ENCODE measurements at places on chromosomes 2 and 18.

- DNase-seq: no peak
Observed at GRCh38 chr2:27962006-27962405, 71.5 kb downstream of the BABAM2 start.

DNA sequence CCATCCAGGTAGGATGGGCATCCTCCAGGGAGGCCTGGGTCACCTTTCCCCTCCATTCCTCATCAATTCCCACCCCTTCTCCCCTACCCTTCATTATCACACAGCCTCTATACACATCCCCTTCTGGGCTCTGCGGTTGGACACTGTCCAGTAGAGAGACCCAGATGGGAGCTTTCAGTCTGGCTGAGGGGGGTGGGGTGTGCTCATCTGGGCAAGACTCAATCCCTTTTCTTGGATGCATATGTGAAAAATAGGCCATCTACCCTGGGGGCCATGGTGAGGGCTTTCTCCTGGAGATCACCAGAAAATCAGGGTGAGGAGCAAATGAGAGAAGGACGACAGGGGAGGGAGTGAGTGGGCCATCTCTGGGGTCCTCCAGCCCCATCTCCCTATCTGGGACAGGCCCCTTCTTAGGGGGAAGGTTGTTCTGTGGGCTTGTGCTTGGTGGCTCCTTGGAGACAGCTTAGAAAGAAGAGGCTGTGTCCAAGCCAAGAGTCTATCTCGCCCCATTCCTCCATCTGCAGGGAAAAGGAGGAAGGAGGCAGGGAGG lies 160.1 kb downstream of the DYSF start:
- DNase-seq: no peak

- DNase-seq: no peak
Observed at GRCh38 chr2:38064801-38065501, 11.0 kb downstream of the CYP1B1 start.

GRCh38 chr2:98293931-98294687 lies 52.1 kb upstream of the CNGA3 start:
- DNase-seq: no peak

- no peak for DNase-seq
Observed at GRCh38 chr2:235127931-235128330, 176.1 kb downstream of the SH3BP4 start.

DNA sequence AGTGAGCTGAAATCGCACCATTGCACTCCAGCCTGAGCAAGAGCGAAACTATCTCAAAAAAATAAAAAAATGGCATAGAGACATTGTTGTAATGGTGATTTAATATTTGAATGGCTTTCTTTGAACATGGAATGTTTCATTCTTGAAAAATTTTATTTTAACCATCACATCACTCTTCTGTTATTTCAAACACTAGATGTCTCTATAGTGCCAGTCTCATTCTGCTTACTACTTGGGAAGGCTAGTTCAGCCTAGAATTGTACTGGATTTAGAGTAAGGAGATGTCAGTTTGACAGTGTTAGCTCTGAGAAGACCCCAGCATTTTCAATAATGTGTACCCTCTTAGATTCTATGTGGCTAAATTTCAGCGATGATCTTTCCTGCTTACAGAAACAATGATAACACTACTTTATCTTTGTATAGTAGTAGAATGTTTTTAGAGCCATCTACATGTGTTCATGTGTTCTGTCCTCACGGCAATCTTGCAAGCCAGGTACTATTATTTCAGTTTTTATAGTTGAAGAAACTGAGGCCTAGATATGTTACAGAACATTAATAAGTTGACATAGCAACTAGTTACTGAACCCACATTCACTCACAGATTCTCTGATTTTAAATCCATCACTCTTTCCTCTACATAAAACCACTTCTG lies 142.9 kb upstream of the ZSWIM2 start:
- no peak for DNase-seq

GRCh38 chr2:9311488-9311887 lies 104.9 kb downstream of the ASAP2 start:
- DNase-seq: no peak

DNA sequence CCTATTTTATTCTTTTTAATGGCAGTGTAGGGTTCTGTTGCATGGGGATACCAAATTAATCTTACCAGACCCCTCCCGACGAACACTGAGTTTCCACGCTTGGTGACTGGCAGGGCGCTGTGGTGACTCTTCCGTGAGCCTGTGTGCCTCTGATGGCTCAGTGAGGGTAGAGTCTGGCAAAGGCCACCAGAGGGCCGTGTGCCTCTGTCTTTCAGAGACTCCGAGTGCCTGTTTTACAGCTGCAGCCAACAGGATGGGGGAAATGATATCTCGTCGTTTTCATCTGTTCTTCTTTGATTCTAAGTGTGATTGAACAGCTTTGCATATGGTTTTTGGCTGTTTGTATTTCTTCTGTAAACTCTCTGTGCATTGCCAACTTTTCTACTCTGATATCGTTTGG lies 99.8 kb downstream of the ZNF236 start:
- DNase-seq: no peak

- DNase-seq: no peak
Observed at GRCh38 chr2:19851116-19851695, 50.6 kb downstream of the TTC32 start.

GRCh38 chr18:13872932-13873331 lies 42.4 kb downstream of the MC2R start:
- no peak for DNase-seq

DNA sequence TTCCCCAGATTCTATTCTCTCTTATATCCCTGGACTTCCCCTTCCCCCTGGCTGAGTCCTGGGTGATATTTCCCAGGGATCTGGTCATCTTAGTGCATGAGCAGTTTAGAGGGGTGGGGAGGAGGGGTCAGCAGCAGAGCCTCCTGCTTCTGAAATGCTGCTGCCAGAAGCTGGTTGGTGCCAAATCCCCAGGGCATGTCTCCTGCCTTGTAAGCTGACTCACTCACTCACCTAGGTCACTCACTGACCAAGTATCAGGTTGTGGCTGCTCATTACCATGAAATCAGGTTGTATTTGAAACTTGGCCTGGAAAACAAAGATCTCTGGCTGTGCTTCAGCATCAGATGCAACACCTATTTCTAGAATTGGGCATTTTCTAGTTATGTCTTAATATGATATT lies 14.3 kb downstream of the GPR39 start:
- no peak for DNase-seq

GRCh38 chr2:10132596-10132995 lies 10.1 kb downstream of the RRM2 start:
- no peak for DNase-seq

GRCh38 chr2:72378753-72379348 lies 231.2 kb upstream of the CYP26B1 start:
- no peak for DNase-seq

- DNase-seq: no peak
Observed at GRCh38 chr2:235827585-235827992, 333.7 kb downstream of the AGAP1 start.

DNA sequence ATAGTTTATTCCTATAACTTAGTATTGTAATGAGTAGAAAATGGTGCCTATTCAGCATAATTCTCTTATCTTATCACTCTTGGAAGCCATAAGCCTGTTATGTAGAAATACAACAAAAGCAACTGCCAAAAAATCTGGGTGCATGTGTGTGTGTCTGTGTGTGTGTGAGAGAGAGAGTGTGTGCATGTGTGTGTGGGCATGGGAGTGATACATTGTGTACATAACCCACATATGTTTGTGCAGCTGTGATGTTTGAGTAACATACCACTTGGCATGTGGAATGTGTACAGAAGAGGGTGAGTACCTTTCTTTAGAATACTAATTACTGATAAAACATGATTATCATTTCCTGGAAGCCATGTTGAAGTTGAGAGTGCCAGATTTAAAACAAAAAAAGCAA lies 642.3 kb upstream of the SYT4 start:
- no peak for DNase-seq

- DNase-seq: no peak
Observed at GRCh38 chr2:221931251-221931991, 359.3 kb upstream of the EPHA4 start.

GRCh38 chr2:133416736-133417135 lies 151.5 kb downstream of the NCKAP5 start:
- DNase-seq: no peak

DNA sequence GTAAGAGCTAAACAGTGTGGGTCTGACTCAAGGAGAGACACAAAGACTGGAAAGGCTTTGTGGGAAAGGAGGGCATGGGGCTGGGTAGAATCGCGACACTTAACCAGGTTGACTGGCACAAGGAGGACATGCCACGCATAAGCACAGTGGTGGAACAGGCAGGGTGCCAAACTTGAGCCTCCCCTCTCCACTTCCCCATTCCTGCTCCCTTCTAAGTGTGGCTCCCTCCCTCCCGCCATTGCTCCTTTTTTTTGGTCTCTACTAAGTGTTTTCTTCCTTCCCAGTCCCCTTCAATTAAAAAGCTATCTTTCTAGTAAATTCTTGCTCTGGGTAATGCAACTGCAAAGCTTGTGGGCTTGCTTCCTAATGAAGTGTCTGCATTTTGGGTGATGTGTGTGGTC lies 40.3 kb upstream of the ZFP36L2 start:
- DNase-seq: no peak

- no peak for DNase-seq
Observed at GRCh38 chr18:58055890-58056558, 12.0 kb downstream of the NEDD4L start.

DNA sequence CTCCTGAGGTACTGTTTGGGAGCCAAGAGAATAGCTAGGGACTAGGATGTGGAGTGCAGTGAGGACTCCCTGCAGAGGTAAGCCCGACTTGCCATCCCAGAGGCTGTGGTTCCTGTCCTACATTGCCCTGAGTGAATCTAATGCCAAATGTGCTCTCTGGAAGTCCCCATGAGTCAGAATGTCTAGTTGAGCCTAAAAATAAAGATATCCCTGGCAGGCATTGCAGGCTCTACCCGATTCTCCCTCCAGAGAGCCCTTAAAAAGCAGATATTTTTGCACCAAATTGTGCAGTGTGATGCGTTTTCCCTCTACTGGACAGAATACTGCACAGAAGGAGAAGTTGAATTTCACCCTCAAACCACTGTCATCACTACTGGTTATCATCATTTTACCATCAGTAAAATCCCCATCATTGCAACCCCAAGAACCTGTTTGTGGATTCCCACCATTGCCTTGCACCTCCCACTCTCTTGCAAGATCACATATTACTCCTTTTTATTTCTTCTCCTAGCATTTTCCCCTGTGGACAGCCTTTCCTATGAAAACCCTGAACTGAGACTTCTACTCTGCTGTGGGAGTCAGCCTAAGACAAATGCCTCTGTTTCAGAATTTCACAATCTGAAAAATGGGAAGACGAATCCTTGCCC lies 98.0 kb downstream of the MARCHF4 start:
- no peak for DNase-seq

DNA sequence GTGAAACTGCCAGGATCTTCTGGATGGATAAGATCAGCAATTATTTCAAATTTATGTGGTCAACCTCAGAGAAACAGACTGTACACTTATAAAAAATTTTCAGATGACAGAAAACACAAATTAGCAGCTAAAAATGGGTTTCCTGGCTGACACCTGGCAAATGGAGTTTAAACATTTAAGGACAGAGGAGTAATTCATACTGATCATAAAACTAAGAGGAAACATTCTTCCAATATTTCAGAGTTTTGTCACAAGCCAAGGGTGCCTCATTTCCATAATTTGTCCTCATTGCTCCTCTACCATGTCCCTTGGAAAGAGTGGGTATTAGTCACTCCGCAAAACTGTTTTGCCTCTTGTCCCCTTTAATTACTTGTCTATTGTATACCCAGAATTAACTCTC lies 70.2 kb downstream of the TMEFF2 start:
- no peak for DNase-seq

- no peak for DNase-seq
Observed at GRCh38 chr2:223971-224760, 39.7 kb downstream of the SH3YL1 start.

Data from effector memory CD4-positive, alpha-beta T cell (primary cell).